ENCODE measurements at places on chromosomes 4 and X.
A peak's percentile ranks its signal among the peaks of the same experiment; 100 is the strongest.

GRCh38 chrX:144586756-144587155 is 660.5 kb upstream of the SPANXN1 start:
- no peak for DNase-seq

DNA sequence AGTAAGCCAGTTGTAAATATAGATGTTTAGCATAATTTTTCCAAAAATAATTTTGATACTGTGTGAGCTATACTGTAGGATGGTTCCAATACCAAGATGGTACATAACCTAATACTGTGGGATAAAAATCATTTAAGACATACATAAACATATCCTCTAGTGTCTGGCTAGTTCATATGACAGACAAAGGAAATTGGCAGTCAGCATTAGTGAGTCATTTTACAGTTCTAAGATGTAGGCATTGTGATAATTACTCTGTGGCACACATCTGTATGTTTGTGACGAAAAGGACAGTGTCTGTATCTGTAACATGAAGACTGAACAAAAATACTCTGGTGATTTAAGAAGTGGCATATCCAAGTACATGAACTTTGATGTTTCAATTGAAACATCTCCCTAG is 49.6 kb downstream of the UGT2A2 start:
- DNase-seq = no peak

DNA sequence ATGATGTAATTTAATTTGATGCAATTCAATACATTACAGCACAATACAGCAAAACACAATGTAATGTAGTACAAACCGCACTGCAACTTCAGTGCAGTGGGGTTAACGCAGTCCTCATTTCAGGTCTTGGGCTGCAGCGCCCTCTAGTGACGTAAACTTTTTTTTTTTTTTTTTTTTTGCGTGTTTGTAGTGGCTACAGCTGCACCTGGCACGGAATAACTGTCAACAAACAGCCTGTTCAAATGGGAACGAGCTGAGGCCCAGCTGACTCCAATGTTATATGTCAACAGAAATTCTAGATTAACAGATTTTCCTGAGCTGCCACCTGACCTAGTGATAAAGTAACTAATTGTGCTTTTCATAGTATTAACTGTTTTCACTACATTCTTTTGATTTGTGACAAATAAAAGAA is 33.5 kb upstream of the RASSF6 start:
- peak; percentile 56 for DNase-seq

DNA sequence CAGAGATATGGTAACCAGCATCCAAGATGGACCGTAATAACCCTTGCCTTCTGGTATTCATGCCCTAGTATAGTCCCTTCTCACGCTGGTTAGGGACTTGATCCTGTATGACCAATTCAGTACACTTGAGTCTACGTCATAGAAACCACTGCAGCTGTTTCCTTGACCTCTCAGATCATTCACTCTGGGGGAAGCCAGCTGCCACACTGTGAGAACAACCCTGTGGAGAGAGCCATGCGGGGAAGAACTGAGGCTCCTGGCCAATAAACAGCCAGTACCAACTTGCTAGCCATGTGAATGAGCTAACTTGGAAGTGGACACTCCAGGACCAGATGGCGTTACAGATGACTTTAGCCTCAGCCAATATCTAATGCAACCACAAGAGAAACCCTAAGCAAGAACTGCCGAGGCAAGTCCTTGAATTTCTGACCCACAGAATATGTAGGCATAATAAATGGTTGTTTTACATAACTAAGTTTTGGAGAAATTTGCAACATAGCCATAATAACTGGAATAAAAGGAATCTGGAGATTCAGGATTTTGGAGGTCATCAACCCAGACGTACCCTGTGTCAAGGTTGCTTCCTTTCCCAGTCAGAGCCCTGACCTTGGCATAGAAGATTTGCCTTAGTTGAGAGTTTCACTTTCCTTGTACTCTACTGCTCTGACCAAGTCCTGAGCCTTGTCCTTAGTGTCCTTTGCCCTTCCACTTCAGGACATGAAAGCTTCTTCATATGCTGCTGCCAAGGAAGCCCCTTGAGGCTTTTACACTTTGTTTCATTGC is 87.3 kb upstream of the ZNF81 start:
- peak; percentile 13 for DNase-seq

- no peak for DNase-seq
Measured at GRCh38 chr4:89242864-89243732, 64.5 kb downstream of the GPRIN3 start.

DNA sequence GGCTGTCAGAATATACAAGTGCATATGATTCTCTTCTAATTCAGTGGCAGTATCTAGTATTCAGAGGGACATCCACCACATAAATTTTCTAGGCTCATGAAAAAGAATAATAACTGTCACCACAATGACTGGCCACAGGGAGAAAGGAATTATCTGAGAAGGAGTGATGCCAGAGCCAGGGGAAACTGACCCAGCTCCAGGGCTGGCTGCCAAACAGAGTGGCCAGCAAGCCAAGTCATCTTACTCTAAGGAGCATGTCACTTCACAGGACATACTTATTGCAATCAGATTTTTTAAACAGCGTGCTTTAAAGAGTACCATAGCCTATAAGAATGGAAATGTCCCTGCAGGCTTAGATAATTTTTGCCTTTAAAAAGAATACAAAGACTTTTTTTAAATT is 5.8 kb upstream of the SEPTIN11 start:
- DNase-seq = peak; percentile 70

DNA sequence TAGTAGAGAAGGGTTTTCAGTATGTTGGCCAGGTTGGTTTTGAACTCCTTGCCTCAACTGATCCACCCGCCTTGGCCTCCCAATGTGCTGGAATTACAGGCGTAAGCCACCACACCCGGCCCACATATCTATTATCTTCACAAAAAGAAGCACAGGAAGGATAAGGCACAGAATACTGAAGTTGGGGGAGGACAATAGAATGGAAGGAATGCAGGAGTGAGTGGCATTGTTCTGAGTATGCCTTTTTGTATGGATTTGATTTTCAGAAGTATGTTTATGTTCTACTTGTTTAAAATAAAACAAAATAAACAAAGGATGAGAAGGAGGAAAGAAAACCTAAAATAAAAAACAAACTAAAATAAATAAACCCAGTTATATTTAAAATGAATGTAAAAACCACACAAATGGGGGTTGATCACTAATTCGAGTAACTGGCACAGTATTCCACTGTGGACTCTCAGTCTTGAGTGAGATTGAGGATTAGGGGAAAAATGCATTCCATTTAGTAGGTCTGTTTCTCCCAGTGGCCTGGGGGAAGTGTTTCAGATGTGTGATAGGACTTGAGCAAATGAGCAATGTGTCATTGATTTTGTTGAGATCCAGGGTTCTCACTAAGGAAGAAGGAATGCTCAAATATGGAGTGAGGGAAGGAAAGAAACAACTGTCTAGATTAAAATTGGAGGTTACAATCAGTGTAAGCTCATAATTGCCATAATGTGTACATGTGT is 109.0 kb upstream of the C1QTNF7 start:
- peak; percentile 78 for DNase-seq

GRCh38 chrX:74178536-74178935 is 125.4 kb upstream of the ZCCHC13 start:
- no peak for DNase-seq

DNA sequence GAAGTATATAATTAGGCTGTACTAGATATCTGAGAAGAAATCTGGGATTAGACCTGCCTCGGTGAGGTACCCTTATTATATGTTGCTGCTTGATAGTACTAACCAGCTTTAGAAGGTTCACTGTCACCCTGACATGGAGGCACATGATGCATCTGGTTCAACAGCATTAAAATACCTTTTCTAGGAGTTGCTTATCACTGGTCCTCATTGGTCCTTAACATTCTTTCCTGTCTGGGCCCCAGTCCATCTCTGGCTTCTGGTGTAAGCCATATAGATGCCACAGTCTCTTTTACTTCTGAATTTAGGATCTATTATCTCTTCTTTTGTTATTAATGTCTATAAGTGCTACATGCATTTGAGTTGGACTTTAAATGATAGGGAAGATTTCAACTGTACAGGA is 40.2 kb downstream of the GPRIN3 start:
- DNase-seq = no peak

GRCh38 chrX:2136848-2137247 is 363.9 kb downstream of the DHRSX start:
- DNase-seq = no peak

- DNase-seq = no peak
Measured at GRCh38 chrX:122941806-122942205, 242.3 kb upstream of the GRIA3 start.

DNA sequence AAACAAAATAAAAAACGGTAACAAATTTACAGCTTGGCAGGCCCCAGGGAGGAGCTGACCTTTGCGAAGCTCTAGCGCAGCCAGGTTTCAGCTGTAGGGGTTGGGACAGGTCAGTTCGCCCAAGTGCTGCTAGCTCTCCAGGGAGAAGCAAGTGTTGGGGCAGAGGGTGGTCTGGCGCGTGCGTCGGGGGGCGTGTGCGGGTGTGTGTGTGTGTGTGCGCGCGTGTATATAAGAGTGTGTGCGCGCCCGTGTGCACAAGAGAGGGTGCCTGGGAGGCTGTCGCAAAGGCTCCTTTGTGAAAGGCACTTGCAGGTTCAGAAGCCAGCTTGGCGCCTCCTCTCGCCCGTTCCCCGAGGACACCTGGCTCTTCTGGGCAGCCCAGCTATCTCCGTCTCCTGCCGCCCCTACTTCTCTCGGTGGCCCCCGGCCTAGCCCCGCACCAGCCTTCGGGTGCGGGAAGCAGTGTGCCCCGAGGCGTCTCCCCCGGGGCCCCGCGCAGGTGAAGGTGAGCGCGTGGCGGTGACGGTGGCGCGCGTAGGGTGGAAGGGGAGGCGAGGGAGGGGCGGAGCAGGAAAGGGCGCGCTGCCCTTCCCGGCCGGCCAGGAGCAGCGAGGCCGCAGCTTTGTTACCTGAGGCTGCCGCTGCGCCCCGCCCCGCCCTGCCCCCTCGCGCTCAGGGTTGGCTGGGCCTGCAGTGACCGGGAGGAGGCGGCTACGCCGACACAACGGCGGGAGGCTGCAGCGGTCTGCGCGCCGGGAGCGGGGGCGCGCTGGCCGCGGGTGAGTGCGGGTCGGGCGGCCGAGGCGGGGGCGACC is at the start of gene FHDC1:
Gene FHDC1, plus strand, starts transcription at position 693 of the 815 bp plus-strand sequence. CDS start 6,735 bp downstream, outside the sequence.
- peak; percentile 22 for DNase-seq

GRCh38 chrX:10754445-10754844 is 134.1 kb upstream of the MID1 start:
- DNase-seq = no peak

GRCh38 chr4:43567644-43568043 is 675.1 kb downstream of the GRXCR1 start:
- DNase-seq = no peak

DNA sequence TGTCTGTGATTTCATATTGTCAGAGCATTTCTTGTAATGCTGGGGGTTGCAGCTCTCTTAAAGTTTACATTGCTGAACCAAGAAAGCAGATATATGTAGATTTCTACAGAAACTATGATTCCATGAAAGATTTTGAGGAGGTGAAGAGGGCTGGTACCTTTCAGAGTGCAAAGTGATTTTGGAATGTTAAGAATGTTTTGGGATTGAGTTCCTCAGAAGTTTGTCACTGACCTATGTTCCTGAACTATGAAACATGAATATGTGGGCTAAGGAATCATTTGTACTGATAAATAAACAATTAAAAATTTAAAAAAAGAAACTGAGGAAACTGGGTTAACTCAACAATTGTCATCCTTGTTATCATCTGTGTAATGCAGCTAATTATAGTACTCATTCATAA is 12.3 kb upstream of the CHIC2 start:
- peak; percentile 49 for DNase-seq

GRCh38 chrX:97065066-97065465 is 181.4 kb downstream of the RPA4 start:
- no peak for DNase-seq
